ENCODE measurements at places on chromosomes 3 and 15.

- no peak for DNase-seq
Measured at GRCh38 chr3:133890037-133890436, 5.6 kb downstream of the RAB6B start.

GRCh38 chr3:47434849-47435248 is 40.9 kb downstream of the SCAP start:
- DNase-seq = no peak

GRCh38 chr3:151795276-151795675 is 18.6 kb upstream of the AADAC start:
- no peak for DNase-seq

DNA sequence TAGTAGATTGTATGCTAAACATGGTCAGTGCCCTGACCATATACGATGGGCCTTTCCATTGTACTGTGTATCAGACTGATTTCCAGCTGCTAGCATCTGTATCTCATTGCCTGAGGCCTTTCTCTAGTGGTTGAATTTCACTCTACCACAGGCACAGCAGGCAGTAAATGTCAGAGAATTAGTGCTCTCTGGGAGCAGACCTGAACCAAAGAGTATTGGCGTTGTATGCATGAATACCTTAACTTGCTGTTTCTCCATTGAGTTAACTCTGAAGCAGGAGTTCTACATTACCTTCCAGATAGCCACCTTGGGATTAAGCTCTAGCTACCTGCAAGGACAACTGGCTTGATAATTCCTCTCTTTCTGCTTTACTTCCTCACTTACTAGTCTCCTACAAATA is 439.2 kb upstream of the EPHA3 start:
- no peak for DNase-seq

- DNase-seq = no peak
Measured at GRCh38 chr3:108183181-108183580, 39.0 kb downstream of the IFT57 start.

All from GM12865 (cell line).